ENCODE measurements at places on chromosomes 5 and 9.

- DNase-seq, result no peak
Observed at GRCh38 chr5:150138551-150139265, 16.9 kb downstream of the PDGFRB start.

GRCh38 chr9:128372784-128373183 is 1.6 kb downstream of the URM1 start:
- no peak for DNase-seq

- no peak for DNase-seq
Observed at GRCh38 chr5:52964138-52964537, 25.0 kb upstream of the ITGA2 start.

- DNase-seq, result no peak
Observed at GRCh38 chr5:134177369-134178095, 782 bp upstream of the SKP1 start.

DNA sequence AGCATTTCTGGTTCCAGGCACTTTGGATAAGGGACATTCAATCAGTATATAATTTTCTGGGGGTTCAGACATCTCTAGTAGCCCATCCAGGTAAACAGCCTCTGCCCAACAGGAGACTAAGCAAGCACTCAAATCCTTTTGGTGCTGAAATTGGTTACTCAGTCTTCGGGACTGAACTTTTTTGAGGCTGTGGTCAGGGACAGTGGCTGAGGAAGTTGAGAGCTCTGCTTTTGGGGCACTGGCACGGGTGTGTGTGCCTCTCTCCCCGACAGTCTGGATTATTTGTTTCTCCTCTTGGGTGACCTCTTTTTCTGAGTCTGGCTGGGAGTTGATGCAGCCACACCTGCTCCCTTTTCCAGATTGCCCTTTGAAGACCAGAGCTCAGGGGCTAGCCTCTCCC is 47.6 kb downstream of the ACER2 start:
- no peak for DNase-seq

DNA sequence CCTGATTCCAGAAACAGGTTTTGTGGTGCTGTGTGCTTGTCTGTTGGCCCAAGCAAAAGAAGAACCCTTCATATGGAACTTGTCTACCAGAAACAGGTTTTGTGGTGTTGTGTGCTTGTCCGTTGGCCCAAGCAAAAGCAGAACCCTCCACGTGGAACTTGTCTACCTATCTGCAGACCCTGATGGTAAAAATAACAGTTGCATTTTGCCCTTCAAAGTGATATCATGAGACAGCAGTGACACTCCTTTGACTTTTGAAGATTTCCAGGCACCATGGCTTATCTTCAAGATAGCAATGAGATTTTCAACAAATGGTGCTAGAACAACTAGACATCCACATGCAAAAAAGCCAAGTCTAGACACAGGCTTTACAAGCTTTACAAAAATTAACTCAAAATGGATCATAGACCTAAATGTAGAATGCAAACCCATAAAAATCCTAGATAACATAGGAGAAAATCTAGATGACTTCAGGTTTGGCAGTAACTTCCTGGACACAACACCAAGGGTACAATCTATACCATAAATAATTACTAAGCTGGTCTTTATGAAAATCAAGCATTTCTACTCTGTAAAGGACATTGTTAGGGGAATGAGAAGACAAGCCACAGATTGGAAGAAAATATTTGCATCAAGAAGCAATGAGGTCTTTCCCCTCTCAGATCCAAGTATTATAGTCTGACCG is 16.8 kb downstream of the MACROH2A1 start:
- DNase-seq, result no peak

- DNase-seq, result no peak
Observed at GRCh38 chr5:117691081-117691870, 1116.7 kb upstream of the SEMA6A start.

GRCh38 chr5:40224421-40224820 is 455.3 kb upstream of the PTGER4 start:
- DNase-seq, result no peak

- no peak for DNase-seq
Observed at GRCh38 chr9:138100711-138101350, 223.2 kb downstream of the CACNA1B start.

- DNase-seq, result no peak
Observed at GRCh38 chr5:19795218-19795617, 192.8 kb downstream of the CDH18 start.

- DNase-seq, result no peak
Observed at GRCh38 chr5:66864240-66864884, 268.2 kb downstream of the MAST4 start.

DNA sequence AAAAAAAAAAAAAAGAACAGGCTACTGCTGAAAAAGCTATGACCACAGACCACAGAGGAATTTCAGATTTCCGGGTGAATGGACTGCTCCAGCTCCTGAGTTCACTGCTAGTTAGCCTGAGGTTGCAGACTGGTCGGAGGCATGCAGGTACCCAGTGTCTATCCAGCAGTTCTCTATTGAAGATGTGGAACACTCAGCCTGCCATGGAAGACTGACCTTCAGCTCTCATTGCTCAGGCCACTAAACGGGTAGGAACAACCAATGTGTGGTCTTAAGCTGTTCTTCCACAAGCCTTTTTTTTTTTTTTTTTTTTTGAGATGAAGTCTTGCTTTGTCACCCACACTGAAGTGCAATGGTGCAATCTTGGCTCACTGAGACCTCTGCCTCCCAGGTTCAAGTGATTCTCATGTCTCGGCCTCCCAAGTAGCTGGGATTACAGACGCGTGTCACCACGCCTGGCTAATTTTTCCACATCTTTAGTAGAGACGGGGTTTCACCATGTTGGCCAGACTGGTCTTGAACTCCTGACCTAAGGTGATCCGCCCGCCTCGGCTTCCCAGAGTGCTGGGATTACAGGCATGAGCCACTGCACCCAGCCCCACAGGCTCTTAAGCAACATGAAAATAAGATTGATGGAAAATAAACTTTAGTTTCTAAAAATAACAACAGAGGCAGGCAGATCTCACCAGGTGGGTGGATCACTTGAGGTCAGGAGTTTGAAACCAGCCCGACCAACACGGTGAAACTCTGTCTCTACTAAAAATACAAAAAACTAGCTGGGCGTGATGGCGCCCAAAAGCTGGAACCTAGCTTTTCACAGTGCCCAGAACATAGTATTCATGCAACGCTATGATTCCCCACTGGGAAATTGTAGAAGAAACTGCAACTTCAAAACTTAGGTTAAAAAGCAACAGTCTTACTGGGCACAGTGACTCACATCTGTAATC is 20.0 kb upstream of the NPM1 start:
- DNase-seq, result no peak

- no peak for DNase-seq
Observed at GRCh38 chr5:163594951-163595350, 89.5 kb downstream of the MAT2B start.

DNA sequence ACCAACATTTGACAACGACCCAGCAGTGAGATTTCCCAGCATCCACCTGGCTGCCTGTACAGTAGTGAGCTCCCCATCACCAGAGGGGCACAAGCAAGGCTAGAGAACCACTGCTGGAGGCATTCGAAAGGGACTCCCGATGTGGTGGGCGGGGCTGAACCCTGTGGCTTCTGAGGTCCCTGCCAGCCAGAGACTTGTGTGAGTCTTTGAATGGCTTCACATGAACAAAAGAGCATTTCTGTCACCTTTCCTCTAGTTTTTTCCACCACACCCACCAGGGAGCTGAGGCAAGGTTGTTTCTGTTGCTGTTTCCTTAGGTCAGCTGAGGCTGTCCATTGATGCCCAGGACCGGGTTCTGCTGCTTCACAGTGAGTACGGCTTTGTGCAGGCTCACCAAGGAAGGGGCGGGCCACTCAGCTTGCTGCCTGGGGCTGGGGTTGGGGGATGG is 15.7 kb downstream of the RGS3 start:
- DNase-seq, result no peak

- no peak for DNase-seq
Observed at GRCh38 chr9:8863886-8864544, 1064.4 kb upstream of the DMAC1 start.

DNA sequence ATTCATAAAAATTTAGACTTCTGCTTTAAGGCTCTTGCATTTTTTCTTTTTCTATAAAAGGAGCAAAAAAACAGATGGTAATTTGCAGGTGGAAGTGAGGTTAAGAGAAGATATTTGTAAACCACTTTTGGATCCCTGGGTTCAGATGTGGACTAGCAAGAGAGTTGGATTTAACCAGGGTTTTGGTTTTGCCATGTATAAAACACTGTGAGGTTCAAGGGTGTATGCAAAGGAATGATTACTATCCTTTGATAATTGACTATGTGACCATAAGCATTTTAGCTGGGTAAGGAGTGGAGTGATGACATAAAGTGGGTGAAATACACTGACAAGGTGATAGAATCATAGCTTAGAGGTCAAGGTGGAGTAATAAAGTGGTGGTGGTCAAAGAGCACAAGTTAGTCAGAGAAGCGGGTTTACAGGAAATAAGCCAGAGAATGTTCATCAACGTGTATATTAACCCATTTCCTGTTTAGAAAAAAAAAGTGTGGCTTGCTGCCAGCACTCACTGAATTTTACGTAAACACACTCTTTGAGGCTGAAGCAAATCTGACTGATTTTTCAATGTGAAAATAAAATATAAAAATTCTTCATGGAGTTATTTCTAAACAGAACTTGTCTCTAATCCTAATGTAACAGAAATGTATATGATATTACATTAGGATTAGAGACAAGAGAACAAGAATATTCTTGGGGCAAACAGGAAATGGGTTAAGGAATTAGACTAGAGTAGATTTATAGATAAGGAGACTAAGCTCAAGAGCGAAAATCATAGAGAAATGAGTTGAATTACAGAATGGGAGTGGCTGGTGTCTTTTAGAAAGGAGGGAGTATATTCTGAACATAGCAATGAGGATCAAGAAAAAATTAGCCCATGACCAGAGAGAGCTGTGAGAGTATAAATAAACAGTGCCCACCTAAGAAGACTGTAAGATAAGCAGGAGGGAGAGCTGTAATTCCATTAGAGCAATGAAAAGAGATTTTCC is 74.5 kb downstream of the CDKN2A start:
- no peak for DNase-seq

DNA sequence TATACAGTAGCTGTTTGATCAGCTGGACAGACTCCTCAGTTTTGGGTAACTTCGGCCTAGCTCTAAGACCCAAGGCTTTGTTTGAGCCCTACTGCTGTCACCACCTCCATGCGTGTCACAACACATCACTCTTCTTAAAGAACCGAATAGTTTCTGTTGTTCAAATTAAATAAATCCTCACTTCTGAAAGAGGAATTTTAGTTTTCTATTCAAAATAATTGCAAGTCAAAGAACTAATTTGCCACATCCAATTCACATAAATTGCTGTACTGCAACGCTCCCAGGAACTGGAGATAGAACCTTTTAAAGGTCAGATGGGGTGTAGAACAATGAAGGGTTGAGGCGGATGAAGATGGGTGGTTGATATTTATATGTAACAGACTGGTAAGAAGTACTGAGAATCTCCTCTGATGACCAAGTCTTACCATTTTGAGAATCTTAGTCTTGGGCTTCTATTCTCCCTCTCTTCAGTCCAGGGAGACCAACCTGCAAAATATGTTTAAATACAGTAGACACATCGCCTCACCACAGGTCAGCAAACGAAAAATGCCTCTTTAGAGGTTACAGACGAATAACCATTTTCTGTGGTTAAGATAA is 1.6 kb downstream of the NREP start:
- DNase-seq, result no peak

DNA sequence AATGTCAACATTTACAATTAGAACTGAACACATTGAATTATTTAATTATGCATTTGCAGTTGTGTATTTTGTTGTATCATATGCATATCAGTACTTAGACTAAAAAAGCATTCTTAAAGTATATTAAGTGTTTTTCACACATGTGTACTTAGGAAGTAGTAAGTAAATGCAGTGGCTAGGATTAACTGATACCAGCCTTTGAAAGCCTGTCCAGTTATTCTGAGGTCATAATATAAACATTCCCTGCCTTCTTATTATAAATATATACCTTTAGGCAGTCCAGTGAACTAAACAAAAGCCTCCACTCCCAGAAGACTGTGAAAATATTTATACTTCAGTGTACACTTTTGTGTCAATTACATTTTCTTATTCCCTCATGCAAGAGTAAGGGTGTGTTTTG is 83.8 kb downstream of the TLE4 start:
- no peak for DNase-seq

DNA sequence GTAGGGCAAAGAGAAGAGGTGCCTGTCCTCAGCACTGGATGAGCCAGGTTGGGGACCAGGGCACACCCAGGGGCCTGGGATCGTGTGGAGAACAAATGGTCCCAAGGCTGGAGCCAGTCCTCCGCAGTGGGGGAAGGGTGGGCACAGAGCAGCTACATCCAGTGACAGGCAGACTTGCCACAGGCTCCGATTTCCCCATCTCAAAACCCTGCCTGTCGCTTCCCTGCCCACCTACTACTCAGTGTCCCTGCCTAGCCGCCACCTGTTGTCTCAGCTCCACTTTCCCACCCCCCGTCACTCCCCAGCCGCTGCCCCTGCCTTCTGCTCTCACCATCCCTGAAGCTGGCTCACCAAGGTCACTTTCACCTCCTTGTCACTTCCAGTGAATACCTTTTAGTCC is 13.9 kb upstream of the ENHO start:
- peak; percentile 20 for DNase-seq

GRCh38 chr9:14092344-14092743 is 221.6 kb downstream of the NFIB start:
- no peak for DNase-seq

DNA sequence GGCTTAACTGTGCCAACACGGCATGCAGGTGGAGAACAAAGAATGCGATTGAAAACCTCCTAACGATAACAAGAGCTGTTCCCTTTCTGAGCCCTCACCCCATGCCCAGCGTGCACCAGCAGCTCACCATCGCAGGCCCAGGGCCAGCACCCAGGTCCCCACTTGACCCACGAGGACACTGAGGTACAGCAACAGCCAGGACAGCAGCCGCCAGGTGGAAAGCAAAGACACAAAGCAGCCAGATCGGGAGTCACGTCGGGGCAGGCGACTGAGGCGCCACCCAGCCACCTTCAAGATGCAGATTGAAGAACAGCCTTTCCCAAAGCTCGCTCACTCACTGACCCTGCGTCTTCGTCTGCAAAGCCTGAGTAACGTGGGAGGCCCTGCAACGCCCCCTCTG is 6.9 kb upstream of the SEC16A start:
- DNase-seq, result no peak

DNA sequence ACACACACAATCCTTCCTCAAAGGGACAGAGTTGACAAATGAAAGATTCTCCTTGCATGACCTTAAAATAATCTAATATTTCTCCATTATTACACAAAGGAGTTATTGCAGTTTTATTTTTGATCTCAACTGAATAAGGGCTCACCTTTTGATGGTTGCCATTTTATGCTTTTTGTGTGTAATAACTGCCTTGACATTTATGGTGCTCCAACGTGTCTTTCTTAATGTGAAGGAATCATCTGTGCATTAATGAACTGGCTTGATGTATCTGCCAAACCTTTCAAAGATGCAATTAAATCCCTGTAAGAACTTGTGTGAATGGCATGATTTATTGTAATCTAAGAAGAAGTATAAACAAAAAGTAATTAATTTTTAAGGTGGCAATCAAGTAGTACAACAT is 1519.8 kb upstream of the CDH9 start:
- no peak for DNase-seq

- DNase-seq, result no peak
Observed at GRCh38 chr5:104706600-104706999, 1144.0 kb upstream of the NUDT12 start.

- DNase-seq, result no peak
Observed at GRCh38 chr5:152813526-152813925, 408.4 kb upstream of the NMUR2 start.

GRCh38 chr5:143850050-143850683 is 38.2 kb downstream of the HMHB1 start:
- DNase-seq, result no peak

- DNase-seq, result no peak
Observed at GRCh38 chr9:95778957-95779356, 96.5 kb upstream of the ERCC6L2 start.

Measured in CD4-positive, alpha-beta T cell (primary cell).